ENCODE measurements at places on chromosomes 16 and 17.
A peak's percentile ranks its signal among the peaks of the same experiment; 100 is the strongest.

GRCh38 chr17:74779948-74780400 lies 3.8 kb upstream of the NAT9 start:
- DNase-seq: no peak

GRCh38 chr16:87734644-87735043 lies 31.1 kb downstream of the KLHDC4 start:
- DNase-seq: no peak

- peak; percentile 82 for DNase-seq
Observed at GRCh38 chr17:39461113-39461925, at the start of gene CDK12. Gene CDK12, plus strand, starts transcription at chr17:39461486. Its CDS starts 586 bp downstream, at chr17:39462072.

- no peak for DNase-seq
Observed at GRCh38 chr16:1832838-1833454, 5.9 kb downstream of the FAHD1 start.

DNA sequence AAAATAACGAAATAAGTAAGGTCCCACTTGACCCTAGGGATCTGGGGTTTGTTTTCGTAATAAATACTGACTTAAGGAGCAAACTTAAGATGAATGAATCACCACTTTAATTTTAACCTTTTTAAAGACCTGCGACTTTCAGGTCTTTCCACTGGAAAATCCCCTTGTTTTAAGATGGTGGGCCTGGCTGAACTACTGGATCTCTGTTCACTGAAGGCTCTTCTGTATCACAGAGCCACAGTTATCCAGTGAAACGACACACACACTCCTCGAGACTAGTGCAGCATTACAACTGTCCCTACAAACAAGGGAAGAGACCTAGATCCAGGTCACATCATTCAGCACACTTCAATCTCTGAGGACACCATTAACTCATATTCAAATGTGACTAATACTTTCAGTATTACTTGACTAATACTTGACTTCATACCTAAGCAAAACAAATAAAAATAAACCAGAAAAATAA lies 299.0 kb downstream of the CEP112 start:
- no peak for DNase-seq

GRCh38 chr17:41500131-41500911 lies 5.1 kb downstream of the KRT13 start:
- DNase-seq: no peak

DNA sequence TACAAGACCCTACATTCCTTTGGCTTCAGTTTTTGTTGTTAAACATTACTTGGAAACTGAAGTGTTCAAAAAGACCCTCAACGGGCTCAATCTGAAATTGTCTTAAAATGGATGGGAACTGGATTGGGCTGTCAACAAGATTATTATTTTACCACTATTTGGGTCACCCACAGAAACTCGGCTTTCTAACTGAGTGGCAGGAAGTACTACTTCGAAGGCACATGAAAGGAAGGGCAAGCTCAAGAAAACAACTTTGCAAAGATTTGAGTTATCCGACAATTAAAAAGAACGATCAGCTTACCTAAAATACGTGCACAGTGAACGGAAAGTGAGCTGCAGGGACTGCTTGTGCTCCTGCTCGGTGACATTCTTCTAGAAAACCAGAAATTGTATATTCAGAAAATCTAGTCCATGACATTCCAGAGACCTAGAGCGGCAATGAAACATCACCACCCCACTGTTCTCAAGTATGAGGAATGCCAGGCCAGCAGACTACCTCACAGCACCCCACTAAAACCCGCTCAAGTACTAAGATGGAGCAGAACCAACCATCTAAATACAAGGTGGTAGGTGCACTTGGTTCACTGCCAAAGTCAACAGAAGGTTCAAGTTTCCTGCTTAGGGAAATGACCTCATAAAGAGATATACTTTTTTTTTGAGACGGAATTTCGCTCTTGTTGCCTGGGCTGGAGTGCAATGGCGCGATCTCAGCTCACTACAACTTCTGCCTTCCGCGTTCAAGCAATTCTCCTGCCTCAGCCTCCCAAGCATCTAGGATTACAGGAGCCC lies 60.5 kb downstream of the ZZEF1 start:
- no peak for DNase-seq

GRCh38 chr17:17001874-17002520 lies 30.1 kb upstream of the TNFRSF13B start:
- peak; percentile 48 for DNase-seq

DNA sequence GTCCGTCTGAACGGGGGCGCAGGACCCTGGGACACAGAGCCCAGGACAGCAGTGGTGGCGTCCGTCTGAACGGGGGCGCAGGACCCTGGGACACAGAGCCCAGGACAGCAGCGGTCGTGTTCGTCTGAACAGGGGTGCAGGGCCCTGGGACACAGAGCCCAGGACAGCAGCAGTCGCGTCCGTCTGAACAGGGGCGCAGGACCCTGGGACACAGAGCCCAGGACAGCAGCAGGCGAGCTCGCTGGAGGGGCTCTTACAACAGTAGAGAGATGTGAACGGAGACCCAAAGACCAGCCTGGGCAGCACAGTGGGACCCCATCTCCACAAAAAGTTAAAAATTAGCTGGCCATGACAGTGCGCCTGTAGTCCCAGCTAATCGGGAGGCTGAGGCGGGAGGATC lies 40.7 kb downstream of the LMF1 start:
- DNase-seq: no peak

DNA sequence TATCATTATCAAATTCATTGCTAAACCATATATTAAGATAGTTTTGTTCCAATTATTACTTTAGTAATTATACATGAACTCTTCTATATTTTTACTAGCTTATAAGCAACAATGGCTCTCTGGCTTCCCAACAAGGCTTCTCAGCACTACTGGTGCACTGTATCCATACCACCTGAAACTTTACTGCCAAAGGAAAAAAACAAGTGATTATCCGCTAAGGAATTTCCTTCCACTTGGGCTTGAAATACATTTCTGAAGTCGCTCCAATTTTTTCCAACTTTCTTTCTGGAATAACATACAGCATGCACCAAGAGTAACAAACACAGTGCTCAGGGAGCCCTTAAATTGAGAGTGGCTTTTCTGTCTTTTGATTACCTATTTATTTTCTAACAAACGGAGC lies 2.1 kb downstream of the CSNK2A2 start:
- DNase-seq: no peak

DNA sequence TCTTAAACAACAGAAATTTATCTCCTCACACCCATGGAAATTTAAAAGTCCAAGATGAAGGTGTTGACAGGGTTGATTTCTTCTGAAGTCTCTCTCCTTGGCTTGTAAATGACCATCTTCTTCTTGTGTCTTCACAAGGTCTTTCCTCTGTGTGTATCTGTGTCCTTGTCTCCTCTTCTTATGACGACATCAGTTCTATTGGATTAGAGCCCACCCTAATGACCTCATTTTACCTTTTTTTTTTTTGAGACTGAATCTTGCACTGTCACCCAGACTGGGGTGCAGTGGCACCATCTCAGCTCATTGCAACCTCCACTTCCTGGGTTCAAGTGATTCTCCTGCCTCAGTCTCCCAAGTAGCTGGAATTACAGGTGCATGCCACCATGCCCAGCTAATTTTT lies 429.0 kb upstream of the CDH5 start:
- DNase-seq: no peak

GRCh38 chr17:3738562-3739295 lies 15.0 kb downstream of the HASPIN start:
- peak; percentile 57 for DNase-seq

DNA sequence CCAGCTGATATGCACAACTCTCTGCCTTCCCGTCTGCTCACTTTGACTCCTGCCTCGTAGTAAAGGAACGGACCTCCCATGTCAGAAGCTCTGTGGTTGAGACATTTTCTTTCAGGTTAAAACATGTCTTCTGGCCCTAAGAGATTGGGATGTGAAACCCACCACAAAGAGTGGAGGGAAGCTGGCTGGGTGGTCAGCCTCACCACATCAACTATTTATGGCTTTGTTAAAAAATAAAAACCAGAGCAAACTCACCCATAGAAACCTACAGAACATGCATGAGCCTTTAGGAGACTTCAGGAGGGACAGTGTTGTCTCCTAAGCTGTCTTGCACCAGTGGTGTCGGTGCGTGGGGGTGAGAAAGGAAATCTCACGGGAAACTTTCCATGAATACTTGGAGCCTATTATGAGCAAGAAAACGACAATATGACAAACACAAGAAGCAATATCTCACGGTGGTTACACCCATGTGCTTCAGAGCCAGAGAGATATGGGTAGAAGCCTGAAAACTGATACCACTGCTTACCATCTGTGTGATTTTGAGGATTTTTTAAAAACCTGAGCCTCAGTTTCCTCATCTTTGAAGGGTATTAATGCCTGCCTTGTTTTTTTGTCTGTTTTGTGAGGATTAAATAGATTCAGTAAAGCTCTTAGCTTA lies 61.7 kb upstream of the XYLT1 start:
- DNase-seq: no peak

DNA sequence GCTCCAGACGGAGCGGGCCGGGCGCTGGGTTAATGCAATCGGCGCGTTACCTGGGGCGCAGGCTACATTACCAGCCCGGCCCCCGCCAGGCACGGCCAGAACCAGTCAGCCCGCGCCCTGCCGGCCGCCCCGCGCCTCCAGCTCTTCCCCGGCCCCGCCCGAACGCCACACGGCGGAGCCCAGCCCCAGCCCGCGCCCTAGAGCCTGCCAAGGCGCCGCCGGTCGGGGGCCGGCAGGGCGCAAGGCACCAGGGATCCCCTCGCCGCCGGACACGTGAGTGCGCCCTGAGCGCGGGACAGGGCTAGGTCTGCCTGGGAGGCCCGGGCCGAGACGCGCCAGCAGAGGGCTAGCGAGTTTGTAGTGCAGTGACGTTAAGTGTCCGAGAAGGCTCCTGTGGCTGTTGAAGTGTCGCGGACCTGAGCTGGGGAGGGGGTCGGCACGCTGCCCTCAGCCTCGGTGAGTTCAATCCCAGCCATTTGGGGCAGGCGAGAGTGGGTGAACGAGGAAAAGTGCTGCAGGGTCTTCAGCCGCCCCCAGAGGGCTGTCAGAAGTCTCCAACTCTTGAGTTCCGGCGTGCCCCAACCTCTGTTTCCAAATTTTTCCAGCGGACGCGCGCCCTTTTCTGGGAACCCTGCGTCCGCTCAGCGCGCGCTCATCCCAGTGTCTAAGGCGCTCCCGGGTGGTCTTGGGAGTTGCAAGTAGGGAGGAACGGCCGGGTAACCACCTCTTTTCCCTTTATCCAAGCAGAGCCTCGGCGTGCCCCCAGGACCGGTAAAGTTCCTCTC lies at the start of gene SLC6A2:
SLC6A2 (plus strand) TSS at position 92 of the 785 bp plus-strand sequence. CDS start 707 bp downstream, outside the sequence.
- no peak for DNase-seq

GRCh38 chr17:74850914-74851313 lies 8.8 kb downstream of the GRIN2C start:
- DNase-seq: no peak

GRCh38 chr17:32684087-32684958 lies 192.6 kb downstream of the MYO1D start:
- DNase-seq: no peak

Data from stimulated activated CD8-positive, alpha-beta memory T cell treated with anti-CD3 and anti-CD28 coated beads, Interleukin-15, amount 100 ng/mL, for 4 hours (primary cell).